ENCODE measurements at places on chromosomes 1 and 21.

DNA sequence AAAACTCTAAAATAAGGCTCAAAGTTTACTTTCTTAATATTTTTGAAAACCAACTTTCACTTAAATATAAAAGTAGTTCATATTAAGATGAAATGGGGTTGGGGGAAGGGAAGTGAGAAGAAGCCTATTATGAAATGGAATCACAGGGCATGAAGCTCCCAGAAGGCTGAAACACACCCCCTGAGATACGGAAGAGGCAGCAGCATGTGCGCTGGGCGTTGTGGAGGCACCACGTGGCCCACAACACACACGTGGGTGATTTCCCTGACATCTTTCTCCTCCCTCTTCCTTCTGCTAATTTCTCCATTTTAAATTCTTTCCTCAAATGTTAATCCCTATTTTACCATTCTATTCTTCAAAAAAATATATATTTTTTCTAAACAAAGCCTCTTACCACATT is 35.6 kb upstream of the SEC16B start:
- DNase-seq, result no peak

DNA sequence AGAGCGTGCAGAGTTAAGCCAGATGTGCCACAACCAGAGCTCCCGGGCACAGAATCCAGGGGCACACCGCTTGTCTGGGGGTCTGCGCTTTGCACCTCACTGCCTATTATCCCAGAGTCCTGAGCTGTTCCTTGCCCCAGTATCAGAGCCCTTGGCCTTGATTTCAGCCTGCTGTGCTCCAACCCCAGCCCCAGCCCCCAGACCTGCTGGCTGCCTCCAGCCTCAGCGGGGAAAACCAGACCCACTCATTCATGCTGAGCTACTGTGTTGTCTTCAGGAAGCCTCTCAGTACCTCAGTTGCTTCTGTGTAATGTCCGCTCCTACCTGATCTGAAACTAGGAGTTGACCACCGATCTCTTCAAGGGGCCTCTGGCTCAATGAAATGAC is 1.1 kb downstream of the IKBKE start:
- DNase-seq, result no peak

- DNase-seq, result no peak
Observed at GRCh38 chr1:2785631-2786328, 15.7 kb downstream of the TTC34 start.

GRCh38 chr1:201395936-201396335 is 3.2 kb downstream of the LAD1 start:
- DNase-seq, result no peak

GRCh38 chr1:209648931-209649776 is 3.1 kb downstream of the LAMB3 start:
- DNase-seq, result no peak

DNA sequence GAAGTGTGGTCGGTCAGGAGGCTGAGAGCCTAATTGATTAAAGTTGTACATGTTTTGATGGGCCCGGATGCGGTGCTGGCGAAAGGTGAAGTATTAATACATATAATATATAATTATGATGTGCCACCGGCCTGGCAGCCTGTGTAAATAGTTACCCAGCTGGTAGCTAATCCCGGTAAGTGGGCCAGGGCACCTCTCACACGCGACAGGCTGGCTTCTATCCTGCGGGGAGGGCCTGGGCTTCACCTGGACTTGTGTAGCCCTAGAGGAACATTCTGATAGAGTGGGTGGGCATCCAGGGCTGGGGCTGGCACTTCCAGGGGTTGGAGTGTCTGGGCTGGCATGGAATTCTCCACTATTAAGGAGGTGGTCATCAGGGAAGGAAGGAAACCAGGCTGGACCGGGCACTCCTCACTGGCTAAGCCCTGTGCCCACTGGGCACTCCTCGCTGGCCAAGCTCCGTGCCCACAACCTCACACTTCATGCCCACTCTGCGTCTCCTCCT is 48.3 kb downstream of the IGSF21 start:
- DNase-seq, result no peak

GRCh38 chr1:154846565-154847442 is 23.3 kb downstream of the KCNN3 start:
- DNase-seq, result no peak

DNA sequence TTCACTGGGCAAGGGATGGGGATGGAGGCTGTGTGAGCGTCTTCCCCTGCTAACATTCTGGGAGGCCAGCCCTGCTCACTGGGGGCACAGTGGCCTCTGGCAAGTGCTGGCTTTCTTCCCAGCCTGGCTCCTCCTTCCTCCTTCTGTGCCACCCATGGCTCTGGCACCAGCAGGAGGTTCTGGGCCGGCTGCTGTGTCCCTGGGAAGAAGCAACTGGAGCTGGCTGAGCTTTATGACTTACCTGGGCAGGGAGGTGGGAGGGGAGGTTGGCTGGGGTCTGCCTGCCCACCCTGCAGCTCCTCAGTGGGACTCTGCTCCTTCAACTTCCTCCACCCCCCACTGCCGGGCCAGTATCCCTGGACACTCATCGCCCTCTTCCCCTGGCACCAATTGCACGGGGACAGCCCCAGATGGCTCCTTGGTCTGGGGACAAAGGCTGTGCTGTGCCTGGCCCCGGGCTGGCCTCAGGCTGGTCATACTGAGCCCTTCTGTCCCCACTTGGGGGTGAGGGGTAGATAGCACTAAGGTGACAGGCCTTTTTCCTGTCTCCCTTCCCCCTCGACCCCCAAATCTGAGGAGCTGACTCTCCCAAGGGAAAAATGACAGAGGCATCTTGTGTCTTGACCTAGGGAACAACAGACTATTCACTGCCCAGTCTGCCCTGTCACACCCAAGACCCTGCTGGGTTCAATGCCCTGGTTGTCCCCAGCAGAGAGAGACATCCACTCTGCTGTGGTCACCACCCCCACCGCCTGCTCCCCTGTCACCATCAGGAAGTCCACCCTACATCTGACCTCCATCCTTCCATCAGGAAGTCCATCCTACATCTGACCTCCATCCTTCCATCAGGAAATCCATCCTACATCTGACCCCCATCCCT is 14.4 kb downstream of the CDK18 start:
- DNase-seq, result no peak

- no peak for DNase-seq
Observed at GRCh38 chr1:7811476-7811875, 27.4 kb downstream of the PER3 start.

DNA sequence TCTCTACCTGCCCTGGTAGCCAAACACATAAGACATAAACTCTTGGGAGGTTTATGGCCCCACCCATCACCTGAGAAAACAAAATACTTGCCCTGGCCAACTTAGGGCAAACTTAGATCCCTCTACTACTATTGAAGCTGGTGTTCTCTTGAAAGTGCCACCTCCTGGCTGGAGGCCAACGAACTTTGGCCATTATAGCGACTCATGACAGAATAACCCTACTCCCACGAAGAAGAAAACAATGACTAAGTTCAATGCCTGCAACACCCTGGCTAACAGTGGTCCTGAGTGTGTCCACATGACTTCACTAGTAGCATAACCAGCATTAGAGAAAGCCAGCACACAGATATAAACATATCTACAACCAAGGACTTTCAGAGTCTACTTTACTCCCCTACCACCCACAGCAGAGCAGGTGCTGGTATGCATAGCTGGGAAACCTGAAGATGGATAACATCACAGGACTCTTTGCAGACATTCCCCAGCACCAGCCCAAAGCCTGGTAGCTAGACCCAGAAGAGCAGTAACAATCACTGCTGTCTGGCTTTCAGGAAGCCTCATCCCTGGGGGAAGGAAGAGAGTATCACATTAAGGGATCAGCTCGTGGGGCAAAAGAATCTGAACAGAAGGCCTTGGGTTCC is 81.0 kb downstream of the SLC30A10 start:
- no peak for DNase-seq

- DNase-seq, result no peak
Observed at GRCh38 chr1:89364954-89365550, 1.2 kb downstream of the GBP6 start.

- DNase-seq, result no peak
Observed at GRCh38 chr1:156992215-156992614, 53.3 kb downstream of the ARHGEF11 start.

- DNase-seq, result no peak
Observed at GRCh38 chr21:38228537-38228936, 28.3 kb upstream of the KCNJ15 start.

DNA sequence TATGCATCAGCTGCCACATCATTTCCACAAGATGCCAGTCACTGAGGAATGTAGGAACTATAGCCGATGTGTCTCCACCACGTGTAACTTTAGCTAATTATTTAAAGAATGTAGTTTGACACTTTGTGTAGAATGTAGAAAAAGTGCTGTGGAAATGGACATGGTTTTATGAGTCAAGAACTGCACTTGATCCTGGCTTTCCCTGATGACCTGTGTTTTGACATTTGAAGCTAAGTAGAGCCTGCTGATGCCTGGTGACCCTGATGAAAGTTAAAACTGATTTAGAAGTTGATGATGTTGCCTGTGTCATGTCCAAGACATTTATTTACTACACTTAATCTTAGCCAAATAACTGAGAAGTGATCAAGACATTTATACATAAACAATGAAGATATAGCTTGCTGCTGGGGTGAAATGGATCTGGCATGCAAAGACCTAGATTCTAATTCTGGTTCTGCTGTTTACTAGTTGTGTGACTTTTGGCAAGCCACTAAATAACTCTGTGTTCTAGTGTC is 4.4 kb upstream of the OSBPL9 start:
- DNase-seq, result no peak

- DNase-seq, result peak; percentile 94
Observed at GRCh38 chr21:33479679-33480480, at the start of gene TMEM50B. TSS of gene TMEM50B (minus strand) at chr21:33479974. CDS start at chr21:33468885, 11,089 bp downstream.

GRCh38 chr1:25875856-25876692 is 566 bp upstream of the PAQR7 start:
- DNase-seq, result no peak

DNA sequence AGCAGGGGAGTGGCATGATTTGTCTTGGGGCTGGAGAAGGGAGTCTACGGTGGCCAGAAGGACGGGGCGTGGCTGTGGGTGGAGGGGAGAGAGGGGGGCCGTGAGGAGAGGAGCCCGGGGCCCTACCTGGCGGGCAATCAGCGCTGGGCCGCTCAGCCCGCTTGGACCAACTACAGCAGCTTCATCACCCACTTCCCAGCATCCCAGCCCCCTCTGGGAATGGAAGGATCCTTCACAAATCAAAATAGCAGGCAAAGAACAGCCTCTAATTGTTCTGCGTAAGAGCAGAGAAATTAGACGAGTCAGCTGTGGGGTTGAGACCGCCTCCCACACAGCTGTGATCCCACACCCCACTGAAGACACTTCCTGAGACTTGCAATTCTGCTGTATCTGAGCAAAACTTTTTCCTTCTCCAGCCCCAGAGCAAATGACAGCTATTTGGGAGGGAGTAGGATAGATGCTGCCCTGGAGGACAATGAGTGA is 43.5 kb downstream of the OPRD1 start:
- DNase-seq, result no peak

GRCh38 chr1:78560811-78561210 is 59.4 kb upstream of the IFI44L start:
- DNase-seq, result no peak

DNA sequence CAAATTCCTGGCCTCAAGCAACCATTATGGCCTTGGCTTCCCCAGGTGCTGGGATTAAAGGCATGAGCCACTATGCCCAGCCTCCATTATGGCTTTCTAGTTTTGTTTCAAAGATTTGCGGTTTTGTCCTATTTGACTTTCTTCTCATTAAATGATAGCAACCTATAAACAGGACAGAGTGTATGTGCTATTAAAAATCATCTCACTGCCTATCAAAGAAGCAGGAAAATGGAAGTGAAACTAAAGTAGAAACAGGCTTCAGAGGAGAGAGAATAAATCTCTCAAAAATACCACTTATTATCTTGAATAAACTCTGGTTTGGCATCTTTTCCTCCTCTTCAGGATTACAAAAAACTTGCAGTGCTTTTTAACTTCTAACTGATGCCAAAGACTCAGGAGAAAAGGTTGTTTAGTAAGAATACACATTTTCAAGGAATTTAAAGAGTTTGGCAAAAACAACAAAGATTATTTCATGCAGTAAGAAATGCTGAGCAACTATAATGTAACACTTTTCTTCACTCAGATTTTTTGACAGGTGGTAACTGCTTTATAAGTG is 28.7 kb downstream of the ACBD3 start:
- peak; percentile 26 for DNase-seq

DNA sequence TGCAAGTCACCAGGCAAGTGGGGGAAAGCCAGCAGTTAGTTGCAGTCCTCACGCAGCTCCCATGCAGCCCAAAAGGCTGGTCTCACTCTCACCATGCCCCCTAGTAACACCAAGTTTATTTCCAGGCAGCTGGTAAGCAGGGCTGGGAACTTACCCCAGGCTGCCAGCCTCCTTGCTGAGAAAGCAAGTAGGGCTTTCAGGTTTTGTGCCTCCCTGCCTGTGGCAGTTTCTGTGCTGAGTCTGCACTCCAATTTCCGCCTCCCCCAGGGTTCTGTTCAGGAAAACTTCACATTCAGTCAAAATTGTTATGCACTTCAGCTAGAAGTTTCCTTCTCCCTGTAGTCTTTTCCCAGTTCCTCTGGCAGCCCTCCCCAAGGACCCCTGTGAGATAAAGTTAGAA is 102.0 kb upstream of the SGIP1 start:
- DNase-seq, result no peak

DNA sequence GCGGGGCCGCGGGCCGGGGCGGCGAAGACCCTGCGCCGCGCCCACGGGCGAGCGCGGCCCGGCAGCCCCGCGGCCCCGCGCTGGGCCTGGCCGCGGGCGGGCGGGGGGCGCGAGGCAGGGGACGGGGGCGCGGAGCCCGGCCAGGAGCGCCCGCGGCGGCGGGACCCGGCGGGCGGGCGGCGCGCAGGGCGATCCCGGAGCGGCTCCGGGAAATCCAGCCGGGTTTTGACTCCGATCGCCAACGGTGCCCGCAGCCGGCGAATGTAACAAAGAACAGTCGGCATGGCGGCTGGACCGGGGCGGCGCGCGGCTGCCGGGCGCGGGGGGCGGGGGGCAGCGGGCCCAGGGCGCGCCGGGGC is 334 bp downstream of the PRDM15 start:
- DNase-seq, result peak; percentile 69

GRCh38 chr21:35190201-35190701 is 141.1 kb upstream of the RUNX1 start:
- no peak for DNase-seq

- peak; percentile 44 for DNase-seq
Observed at GRCh38 chr1:46477153-46477929, 12.3 kb upstream of the DMBX1 start.

DNA sequence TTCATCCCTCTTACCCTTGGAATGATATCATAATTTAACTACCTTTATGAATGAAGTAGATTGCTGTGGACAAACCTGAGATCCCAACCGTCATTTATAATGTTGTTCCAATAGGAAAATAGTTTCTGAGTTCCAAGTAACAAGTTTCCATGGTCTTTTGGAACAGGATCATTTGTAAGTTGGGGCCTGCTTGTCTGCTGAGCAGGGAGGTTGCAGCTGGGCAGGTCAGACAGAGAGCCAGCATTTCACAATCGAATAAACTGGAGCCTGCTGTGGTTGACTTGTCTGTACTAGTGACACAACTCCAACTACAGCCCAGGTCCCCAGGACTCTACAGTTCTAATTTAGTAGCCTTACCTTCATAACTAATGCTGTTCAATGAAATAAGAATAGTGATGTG is 18.6 kb upstream of the RALGPS2 start:
- DNase-seq, result no peak

GRCh38 chr1:21622466-21623315 is 46.5 kb downstream of the RAP1GAP start:
- no peak for DNase-seq

GRCh38 chr21:18468790-18469189 is 65.2 kb upstream of the TMPRSS15 start:
- no peak for DNase-seq

- DNase-seq, result no peak
Observed at GRCh38 chr1:54606096-54606989, 17.0 kb downstream of the FAM151A start.
